ENCODE measurements at places on chromosomes 3 and 15. TPM values are rescaled to one million over a fixed set of nuclear protein-coding genes. Genes with fewer than 3 reads are reported as not detected.

SERINC4 gene
- polyA plus RNA-seq, result not detected

DNA sequence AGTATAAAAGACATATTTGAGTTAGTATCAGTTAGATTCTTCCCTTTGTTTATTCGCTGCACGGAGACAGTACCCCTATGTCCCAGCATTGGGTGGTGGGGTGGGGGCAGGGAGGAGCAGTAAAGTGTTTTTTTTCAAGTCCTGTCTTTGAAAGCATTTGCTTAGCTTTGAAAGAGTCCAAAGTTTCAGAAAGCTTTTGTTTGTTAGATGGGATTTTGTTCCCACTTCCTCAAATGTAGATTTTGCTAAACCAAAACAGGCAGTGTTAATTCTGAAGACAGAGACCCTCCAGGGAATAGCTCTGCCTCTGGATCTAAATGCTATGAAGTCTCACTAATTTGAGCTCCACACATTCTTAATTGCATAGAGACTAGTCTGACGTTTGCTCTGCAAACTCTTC lies 114.6 kb upstream of the KCNAB1 start:
- DNase-seq, result no peak

DNA sequence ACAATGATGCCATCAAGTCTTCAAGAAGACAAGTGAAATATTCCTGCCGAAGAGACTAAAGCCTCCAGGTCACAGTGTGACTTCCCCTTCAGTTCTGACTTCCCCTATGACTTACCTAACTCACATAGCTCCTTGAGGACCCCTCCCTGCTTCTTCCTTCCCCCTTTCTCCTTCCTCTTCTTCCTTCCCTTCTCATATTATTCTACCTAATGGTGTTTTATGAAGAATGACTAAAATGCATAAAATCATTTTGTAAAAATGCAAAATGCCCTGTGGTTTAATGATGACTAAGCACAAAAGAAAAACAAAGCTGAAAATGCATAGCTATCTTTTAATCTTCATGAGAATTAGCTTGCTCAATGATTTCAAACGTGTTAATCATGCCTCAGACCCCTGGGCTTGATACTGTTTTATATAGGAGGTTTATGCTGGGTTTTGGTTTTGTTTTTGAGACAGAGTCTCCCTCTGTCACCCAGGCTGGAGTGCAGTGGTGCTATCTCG lies 26.1 kb upstream of the TM4SF4 start:
- no peak for DNase-seq

- DNase-seq, result no peak
These were observed 22.9 kb downstream of the ATP8B4 start for GRCh38 chr15:50095938-50096821.

DNA sequence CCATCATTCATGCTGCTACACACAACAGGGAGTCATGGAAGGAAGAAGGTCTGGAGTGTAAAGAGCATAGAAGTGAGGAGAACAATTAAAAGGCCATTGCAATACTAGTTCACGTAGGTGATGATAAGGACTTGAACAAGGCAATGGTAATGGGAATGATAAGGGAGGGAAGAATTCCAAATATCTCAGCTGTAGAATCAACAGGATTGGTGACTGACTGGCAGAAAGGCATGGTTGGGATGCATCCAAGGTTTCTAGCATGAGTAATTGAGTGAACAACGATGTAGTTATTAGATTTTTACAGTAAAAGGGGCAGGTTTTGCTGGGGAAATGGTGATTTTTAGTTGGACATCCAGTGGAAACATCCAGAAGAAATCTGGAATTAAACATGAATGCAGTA lies 2.4 kb upstream of the SEC62 start:
- DNase-seq, result no peak

DNA sequence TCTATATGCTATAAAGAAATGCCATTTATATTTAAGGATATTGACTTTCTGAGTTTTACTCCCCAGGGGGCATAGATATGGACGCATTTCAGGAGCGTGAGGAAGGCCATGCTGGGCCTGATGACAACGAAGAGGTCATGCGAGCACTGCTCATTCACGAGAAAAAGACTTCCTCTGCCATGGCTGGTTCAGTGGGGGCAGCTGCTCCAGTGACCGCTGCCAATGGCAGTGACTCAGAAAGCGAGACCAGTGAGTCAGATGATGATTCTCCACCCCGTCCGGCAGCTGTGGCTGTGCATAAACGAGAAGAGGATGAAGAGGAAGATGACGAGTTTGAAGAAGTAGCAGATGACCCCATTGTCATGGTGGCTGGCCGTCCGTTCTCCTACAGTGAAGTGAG lies 38.4 kb downstream of the GTF2E1 start:
- DNase-seq, result no peak

CHRNA7 gene
- polyA plus RNA-seq, result 3.0 TPM

CLSTN2 gene
- polyA plus RNA-seq, result 23.5 TPM

SLC7A14 gene
- polyA plus RNA-seq, result not detected

DNA sequence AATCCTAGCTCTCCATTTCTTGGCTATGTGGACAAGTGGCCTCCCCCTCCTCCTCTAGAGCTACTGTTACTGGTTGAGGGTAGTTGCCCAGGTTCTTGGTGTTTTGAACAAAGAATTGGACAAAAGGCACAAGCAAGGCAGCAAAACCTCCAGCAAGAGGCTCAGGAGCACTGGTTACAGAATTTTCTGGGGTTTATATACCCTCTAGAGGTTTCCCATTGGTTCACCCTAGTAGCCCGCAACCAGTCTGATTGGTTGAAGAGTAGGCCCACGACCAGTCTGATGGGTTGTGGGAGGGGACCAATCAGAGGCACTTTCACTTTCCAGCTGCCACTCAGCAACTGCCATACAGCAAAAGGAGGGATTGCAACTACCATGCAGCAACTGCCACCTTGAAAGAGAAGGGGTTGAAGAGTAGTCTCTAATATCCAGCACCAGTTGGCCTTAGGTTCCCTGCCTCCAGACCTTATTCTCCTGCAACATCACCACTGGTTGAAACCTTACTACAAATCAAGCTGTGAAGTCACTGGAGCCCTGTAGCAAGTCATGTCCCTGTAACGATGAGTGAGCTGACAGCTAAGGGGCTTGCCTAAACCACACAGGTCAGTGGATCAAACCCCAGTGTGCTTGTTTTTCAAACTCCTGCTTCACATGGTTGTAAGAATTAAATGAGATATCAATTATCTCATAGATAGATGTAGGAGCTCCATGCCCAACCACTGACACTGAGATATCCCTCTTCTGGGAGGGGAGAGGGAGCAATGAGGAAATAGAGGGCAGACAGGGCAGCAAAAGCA lies 2.9 kb upstream of the C15orf39 start:
- DNase-seq, result no peak

DNA sequence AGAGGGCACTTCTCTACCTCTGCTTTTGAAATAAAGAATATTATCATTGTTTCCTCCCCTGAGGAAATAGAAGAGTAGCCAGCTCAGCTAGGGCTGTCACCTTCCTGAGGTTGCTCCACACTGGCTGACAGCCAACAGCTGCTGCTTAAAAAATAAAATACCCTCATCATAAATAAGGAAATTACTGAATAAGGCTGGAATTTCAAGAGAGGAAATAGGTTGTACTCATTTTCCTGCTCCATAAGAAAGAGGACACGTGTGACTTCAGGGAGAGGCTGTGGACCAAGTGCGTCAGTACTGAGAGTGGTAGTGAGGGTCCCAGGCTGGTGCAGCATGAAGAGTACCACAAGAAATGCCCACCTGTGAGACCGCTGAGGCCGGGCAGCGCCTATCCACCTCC lies 8.1 kb upstream of the C2CD4B start:
- DNase-seq, result no peak

PLAAT1 gene
- 1.3 TPM for polyA plus RNA-seq

NPAP1 gene
- polyA plus RNA-seq, result 0.77 TPM

GRCh38 chr3:143668385-143668784 lies 179.9 kb downstream of the SLC9A9 start:
- DNase-seq, result no peak

GRCh38 chr15:85036716-85037115 lies 55.1 kb downstream of the PDE8A start:
- DNase-seq, result no peak

GRCh38 chr3:15262021-15262420 lies 56.0 kb downstream of the CAPN7 start:
- DNase-seq, result no peak

- no peak for DNase-seq
These were observed 106.6 kb downstream of the ARPP21 start for GRCh38 chr3:35745802-35746484.

DNA sequence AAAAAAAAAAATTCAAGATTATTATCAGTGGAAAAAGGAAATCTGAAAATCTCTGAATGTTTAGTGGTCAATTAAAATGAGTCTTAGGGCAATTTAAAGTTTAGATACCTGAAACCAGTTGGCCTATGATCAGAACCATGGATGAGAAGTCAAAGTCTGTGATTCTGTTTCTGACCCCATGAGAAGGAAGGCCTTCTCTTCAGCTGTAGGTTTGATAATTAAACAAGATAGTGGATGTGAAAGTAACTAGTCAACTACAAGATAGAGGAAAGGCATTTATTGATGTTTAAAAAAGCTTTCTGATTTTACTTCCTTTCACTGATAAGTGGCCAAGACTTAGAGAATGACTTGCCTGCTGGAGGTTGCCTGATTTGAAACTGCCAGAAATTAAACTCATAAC lies 8.7 kb downstream of the PLS1 start:
- no peak for DNase-seq
